Naive B cell (primary cell): ENCODE measurements at places on chromosomes 5 and 9. TPM values are rescaled to one million over a fixed set of nuclear protein-coding genes. Genes with fewer than 3 reads are reported as not detected.

DNA sequence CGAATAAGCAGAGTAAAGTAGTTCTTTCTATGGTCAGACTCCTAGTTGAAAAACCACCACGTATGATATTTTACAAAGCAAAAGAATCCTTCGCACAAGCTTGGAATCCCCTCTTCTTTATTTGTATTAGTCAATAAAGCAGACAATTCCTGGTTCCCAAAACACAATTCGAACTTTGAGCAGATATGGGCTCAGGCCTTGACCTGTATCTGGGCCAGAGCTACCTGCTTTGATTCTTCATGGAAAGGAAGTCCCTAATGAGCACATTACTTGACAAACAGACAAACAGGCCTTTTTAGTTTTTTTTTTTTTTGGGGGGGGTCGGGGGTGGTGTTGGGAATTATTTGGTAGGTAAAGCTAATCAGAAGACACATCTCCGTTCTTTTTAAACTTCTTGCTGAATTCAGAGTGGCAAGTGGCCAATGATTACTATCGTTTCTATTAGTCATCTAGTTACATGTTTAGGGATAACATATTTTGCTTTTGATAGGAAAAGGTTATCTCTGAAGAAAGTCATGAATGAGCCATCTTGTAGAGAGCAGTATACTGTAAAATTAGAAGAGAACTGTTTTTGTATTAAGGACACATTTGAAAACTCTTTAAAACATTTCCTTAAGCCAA, 116.6 kb upstream of the HMHB1 start:
- DNase-seq, result no peak

DNA sequence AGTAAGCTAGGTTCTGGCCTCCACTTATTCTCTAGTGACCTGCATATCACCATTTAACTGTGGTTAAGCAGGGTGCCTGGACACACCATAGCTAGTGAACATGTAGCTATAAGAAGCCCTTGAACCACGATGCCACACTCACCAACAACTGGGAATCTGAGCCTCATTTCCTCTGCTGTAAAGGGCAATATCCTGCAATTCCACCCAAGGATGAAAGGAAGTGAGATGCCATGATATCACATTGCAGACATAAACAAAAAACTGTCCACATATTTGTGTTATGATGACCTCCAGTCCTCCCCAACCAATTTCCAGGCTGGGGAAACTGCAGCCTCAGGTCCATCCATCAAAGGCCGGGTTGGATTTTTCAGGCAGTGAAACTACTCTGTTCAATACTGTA, 10.4 kb downstream of the TNIP1 start:
- DNase-seq, result no peak

DNA sequence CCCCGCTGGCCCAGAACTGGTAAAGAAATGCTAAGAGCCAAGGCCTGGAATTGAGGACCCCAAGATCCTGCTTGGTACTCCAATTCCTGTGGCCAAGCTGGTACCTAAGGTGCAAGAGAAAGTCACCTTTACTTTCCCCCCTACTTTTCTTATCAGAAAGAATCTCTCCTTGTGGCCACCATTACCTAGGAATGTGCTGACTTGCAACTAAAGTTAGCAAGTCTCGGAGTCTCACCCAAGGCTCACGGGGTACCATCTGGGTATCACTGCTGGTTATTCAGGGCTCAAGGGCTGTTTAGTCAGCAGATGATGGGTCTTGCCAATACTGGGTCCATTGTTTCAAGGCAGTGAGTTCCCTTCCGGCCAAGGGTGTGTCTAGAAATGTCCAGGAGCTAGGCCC, 270.2 kb downstream of the KDM4C start:
- DNase-seq, result no peak

- DNase-seq, result no peak
Measured at GRCh38 chr9:76756268-76756640, 8.0 kb upstream of the PCA3 start.

DNA sequence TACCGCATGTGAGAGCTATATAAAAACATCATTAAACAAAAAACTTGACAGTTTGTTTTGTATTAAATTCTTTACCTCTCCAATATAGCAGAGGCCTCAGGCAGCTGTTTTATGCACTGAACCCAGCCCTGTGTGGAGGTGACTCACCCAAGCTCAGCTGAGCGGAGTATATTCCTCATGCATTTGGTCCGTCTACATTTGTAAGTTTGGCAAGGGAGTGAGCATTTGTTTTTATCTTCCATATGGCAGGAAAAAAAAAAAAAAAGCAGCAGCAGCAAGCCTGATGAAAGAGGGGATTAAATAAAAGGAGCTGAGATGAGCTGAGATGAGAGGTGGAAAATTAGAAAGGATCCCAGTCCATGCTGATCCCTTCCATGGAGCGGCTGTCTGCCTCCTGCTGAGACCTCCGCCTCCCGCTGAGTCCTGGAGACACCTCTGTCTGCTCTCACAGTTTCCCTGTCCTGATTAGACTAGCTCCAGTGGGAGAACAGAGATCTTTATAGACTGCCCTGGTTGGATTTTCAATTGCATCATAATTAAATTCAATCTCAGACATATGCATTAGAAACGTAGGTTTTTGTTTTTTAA, 112.0 kb upstream of the CTNND2 start:
- no peak for DNase-seq

- DNase-seq, result no peak
Measured at GRCh38 chr5:89849830-89850512, 559.6 kb downstream of the CETN3 start.

GRCh38 chr5:161547406-161547737, 847 bp upstream of the GABRB2 start:
- DNase-seq, result no peak

GRCh38 chr9:125705893-125706292, 1.1 kb downstream of the MAPKAP1 start:
- no peak for DNase-seq

The SH3GL2 gene
- not detected for polyA plus RNA-seq

DNA sequence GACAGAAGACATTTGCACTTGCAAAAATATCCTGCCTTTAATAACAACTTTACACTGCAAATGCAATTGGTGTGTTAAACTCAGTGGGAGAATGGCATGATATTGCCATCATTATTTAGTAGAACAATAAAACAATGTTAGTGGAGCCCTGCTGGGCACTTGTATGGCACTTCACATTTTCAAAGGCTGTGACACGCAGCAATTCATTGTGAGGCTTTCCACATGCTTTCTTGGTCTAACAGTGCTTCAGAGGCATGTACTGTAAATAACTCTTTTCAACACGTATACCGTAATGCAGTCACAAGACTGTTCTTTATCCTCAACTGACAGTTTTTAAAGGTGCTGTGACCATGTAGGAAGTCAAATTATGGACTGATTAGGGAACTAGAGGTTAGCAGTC, 155.5 kb upstream of the EPB41L4A start:
- DNase-seq, result no peak

The SLC2A8 gene
- polyA plus RNA-seq, result 8.5 TPM

DNA sequence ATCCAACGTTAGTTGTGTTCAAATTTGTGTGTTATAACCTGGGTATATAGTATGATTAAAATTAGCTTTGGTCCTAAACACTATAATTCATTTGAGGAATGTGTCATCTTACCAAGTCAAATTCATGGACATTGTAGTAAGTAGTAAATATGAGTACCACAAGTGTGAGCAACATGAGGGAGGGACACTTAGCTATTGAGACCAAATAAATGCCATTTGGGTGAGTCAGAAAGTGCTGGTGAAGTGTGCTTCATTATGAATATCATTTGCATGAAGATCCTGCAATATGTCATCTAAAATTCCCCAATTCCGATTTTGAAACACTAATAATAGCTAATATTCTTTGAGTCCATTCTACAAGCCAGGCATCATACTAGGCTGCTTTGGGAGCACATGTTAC, 336.7 kb upstream of the KIF2A start:
- DNase-seq, result no peak

The PCA3 gene
- polyA plus RNA-seq, result not detected

- DNase-seq, result no peak
Measured at GRCh38 chr5:111447099-111447498, 65.2 kb downstream of the STARD4 start.

GRCh38 chr9:114283551-114284111, 39.3 kb upstream of the ORM1 start:
- DNase-seq, result no peak

DNA sequence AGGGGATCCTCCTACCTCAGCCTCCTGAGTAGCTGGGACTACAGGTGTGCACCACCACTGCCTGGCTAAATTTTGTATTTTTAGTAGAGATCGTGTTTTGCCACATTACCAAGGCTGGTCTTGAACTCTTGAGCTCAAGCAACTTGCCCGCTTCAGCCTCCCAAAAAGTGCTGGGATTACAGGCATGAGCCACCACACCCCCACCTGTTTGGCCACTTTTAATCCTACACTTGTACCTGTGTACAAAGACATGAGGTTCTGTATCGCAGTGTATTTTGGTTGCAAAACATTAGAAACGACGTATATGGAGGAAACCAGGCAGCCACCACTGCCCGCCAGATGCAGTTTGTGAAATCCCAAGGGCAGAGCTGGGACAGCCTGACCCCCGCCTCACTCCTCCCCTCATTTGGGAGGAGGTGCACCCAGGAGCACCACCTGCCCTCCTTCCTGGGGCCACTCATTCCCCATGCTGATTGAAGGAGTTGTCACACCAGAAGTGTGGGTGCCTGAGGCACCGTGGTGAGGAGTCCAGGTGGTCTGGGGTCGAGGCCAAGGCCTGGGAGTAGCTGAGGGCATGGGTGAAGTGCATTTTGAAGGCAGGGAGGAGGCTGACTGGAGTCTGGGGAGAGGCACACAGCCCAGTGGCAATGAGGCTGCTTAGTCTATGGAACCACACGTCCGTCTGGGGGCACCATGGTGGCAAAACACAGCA, 39.3 kb upstream of the OLFM1 start:
- no peak for DNase-seq

DNA sequence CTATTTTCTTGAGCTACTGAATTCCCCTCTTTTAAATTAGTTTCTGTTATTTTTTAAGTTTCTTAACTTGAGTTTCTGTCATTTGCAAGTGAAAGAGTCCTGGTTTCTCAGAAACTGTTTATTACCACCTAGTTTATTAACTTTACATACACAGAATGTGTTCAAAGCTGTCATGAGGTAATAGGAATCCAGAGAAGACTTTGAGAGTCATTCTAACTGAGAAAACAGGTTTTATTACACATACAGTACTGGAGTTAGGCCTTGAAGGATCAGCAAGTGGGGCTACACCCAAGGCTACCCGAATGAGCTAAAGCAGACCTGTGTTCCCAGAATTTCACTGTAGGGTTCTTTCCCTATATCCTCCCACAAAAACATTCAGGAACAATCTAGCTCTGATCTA, 33.1 kb downstream of the FAM114A2 start:
- DNase-seq, result no peak
